ENCODE measurements at places on chromosomes 7 and 10.
A peak's percentile ranks its signal among the peaks of the same experiment; 100 is the strongest.

DNA sequence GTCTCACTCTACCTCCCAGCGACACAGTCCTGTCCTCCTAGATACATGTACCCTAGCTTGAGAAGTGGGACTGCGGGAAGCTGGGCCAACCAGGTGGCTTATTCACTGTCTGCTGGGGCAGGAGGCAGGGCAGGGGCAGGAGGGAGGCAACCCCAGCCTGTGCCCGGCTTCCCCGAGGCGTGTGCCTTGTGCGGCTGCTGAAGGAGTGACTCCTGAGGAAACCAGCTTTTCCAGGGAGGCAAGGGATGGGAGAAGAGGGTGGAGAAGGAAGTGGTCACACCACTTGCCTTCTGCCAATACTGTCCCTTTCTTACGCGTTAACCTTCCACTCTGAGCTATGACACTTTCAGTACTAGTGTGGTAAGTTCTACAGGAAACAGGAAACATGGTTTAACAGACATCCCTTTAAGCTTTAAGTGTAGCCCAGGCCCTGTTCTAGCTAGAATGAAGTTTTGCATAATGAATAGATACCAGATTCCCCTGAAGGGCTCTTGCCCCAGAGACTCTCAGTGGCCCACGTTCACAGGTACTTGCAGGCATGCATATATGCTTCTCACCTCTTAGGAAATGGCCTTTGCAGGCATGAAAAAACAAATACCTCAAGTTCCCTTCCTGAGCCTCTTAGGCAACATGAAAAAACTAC is 40.6 kb downstream of the SYPL1 start:
- peak; percentile 100 for DNase-seq

- DNase-seq: no peak
Observed at GRCh38 chr10:126052171-126052570, 155.8 kb downstream of the FANK1 start.

DNA sequence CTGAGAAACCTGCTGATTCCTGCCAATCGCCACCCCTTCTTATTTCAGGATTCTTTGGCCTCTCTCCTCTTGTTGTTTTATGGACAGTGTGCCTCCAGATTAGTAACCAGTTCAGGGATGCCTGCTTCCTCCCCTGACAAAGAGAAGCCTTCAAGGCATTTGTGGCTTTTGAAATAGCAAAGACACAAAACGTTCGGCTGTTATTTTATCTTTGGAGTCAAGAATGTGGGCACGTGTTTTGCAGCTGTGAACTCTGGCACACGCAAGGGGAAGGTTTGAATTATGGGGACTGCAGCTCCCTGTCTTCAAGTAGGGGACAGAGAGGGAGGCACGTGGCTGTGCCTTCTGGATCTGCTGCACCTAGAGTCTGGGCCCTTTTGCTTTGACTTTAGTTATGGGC is 157.9 kb upstream of the GRB10 start:
- DNase-seq: no peak

- DNase-seq: no peak
Observed at GRCh38 chr7:150811-151221, 41.6 kb upstream of the FAM20C start.

- no peak for DNase-seq
Observed at GRCh38 chr10:84117686-84118394, 21.5 kb upstream of the GHITM start.

DNA sequence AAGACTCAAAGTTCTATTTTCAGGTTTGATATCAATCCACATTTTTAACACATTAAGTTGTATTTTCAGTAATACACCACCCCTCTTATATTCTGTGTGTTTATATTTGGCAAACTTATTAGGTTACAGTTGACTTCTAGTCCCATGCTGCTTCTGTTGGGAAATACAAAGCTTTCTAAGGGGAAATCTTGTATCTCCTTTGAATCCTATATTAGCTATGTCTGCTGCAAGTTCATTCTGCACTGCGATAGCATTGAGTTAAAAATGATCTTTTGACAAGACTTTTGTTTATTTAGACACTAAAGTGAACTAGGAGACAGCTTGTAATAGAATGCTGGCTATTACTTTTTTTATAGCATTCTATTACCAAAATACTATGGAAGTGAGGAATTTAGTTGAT is 625.1 kb upstream of the ANKRD30A start:
- no peak for DNase-seq

GRCh38 chr7:115417662-115418061 is 495.8 kb downstream of the MDFIC start:
- DNase-seq: no peak

DNA sequence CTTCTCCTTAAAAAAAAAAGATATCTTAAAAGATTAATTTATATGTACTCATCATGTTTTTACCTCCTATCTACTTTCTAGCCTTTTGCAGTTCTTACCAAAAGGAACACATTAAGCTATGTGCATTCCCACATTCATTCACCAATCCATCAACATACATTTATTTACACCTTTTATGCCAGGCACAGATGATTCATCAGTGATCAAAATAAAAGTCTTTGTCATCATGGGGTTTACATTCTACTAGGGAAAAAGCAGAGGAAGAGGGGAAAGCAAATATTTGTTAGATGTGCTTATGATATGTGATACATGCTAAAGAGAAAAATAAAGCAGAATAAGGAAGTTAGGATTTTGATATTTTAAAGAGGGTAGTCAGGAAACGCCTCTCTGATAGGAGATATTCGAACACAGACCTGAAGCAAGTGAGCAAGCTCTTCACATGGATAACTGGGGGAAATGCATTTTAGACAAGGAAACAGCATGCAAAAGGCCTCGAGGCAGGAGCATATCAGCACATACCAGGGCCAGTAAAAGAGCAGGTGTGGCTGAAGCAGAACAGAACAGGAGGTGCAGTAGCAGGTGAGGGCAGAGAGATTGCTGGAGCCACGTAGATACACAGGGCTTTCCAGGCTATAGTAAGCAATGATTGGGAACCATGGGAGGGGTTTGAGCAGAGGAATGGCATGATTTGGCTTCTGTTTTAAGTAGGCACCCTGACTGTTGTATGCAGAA is 67.4 kb downstream of the REEP3 start:
- DNase-seq: no peak

Data from Kasumi-1 (cell line).